ENCODE measurements at places on chromosomes 11 and 22. TPM values are rescaled to one million over a fixed set of nuclear protein-coding genes. Genes with fewer than 3 reads are reported as not detected.
A peak's percentile ranks its signal among the peaks of the same experiment; 100 is the strongest.

Gene LRRC75B
- 26.6 TPM for polyA plus RNA-seq

Gene CST6
- 7.6 TPM for polyA plus RNA-seq

Gene NXPE4
- not detected for polyA plus RNA-seq

Gene OR56A1
- 0.20 TPM for polyA plus RNA-seq

Gene OR2D2
- polyA plus RNA-seq = 0.08 TPM

DNA sequence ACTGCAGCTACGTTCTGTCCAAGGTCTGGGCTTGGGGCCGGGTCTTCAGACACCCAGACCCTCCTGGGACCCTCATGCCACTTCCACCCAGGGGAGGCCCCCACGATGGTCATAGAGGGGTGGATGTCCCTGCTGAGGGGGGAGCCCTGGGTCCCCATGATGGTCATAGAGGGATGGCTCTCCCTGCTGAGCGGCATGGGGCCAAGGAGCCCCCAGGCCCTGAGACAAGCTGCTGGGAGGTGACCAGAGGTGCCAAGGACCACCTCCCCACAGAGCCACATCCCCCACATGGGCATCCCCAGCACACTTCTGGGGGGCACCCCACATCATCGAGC lies 7.2 kb downstream of the MUC5B start:
- H3K4me1 ChIP-seq = no peaks in the 10 kb centered on the region
- no peaks in the 10 kb centered on the region for H3K27me3 ChIP-seq
- peak; percentile 36 for DNase-seq
- no peak overlapping the region for H3K4me3 ChIP-seq
- no peak overlapping the region for H3K27ac ChIP-seq

GRCh38 chr11:73141031-73141308 lies 1.1 kb downstream of the FCHSD2 start:
- H3K4me3 ChIP-seq = peak overlapping the region; percentile 75
- no peak for DNase-seq
- no peaks in the 10 kb centered on the region for H3K36me3 ChIP-seq
- H3K27ac ChIP-seq = no peak overlapping the region

- H3K27ac ChIP-seq = no peak overlapping the region
- H3K4me3 ChIP-seq = no peak overlapping the region
- H3K4me1 ChIP-seq = no peaks in the 10 kb centered on the region
- no peaks in the 10 kb centered on the region for H3K27me3 ChIP-seq
- no peaks in the 10 kb centered on the region for H3K36me3 ChIP-seq
These were observed 13.5 kb downstream of the MS4A6A start for GRCh38 chr11:60169264-60169915.

GRCh38 chr22:48320683-48321451 lies 1506.8 kb downstream of the BRD1 start:
- no peak overlapping the region for H3K27ac ChIP-seq
- DNase-seq = no peak
- H3K4me3 ChIP-seq = no peak overlapping the region
- H3K4me1 ChIP-seq = peaks cover 4% of the 10 kb centered on the region

GRCh38 chr11:15764326-15764725 lies 592.0 kb downstream of the SOX6 start:
- no peaks in the 10 kb centered on the region for H3K27me3 ChIP-seq
- H3K36me3 ChIP-seq = no peaks in the 10 kb centered on the region
- no peak overlapping the region for H3K4me3 ChIP-seq
- H3K27ac ChIP-seq = no peak overlapping the region
- peaks cover 3% of the 10 kb centered on the region for H3K4me1 ChIP-seq

GRCh38 chr11:71325418-71326327 lies 73.3 kb upstream of the SHANK2 start:
- H3K4me1 ChIP-seq = no peaks in the 10 kb centered on the region
- DNase-seq = no peak
- H3K36me3 ChIP-seq = no peaks in the 10 kb centered on the region
- H3K27ac ChIP-seq = no peak overlapping the region

GRCh38 chr11:86914865-86915519 lies 40.2 kb downstream of the FZD4 start:
- H3K36me3 ChIP-seq = no peaks in the 10 kb centered on the region
- H3K27me3 ChIP-seq = no peaks in the 10 kb centered on the region
- no peak overlapping the region for H3K4me3 ChIP-seq
- H3K4me1 ChIP-seq = no peaks in the 10 kb centered on the region
- DNase-seq = no peak

- H3K36me3 ChIP-seq = no peaks in the 10 kb centered on the region
- DNase-seq = no peak
- no peaks in the 10 kb centered on the region for H3K27me3 ChIP-seq
- no peak overlapping the region for H3K4me3 ChIP-seq
- H3K27ac ChIP-seq = no peak overlapping the region
- no peaks in the 10 kb centered on the region for H3K4me1 ChIP-seq
These were observed 290.0 kb upstream of the LARGE1 start for GRCh38 chr22:34210301-34210700.

DNA sequence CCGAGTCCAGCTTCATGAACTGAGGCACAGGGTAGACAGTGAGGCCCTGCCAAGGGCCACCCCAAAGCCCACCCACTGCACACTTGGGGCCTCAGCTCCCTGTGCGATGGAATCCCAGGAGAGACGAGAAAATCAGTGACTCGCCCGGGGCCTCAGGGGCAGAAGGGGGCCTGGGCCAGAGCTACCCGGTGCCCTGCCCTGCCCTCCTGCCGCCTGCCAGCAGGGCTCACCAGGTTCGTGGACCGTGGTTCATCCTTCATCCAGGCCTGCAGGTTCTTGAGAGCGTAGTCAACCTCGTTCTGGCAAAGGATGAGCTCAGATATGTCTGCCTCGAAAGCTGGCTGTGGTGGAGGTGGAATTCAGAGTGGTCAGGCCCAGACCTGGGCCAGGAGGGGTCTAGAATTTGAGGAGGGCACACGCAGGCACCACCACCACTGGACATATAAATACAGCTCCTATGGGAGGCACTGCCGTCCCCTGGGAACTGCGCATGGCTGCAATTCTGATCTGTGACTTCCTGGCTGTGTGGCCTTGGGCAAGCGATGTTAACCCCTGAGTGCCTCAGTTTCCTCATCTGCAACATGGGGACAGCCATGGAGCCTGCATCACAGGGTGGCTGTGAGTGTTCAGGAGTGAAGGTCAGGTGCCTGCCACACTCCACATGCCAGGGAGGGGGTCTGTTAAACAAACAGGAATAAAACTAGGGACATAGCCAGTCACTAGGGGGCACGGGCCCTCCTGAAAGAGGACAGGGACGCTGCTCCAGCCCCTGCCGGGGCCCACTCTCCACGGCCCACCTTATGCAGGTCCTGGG lies 7.5 kb downstream of the ALDH3B2 start:
- H3K27me3 ChIP-seq = no peaks in the 10 kb centered on the region
- H3K4me3 ChIP-seq = no peak overlapping the region
- H3K27ac ChIP-seq = no peak overlapping the region
- H3K36me3 ChIP-seq = no peaks in the 10 kb centered on the region

DNA sequence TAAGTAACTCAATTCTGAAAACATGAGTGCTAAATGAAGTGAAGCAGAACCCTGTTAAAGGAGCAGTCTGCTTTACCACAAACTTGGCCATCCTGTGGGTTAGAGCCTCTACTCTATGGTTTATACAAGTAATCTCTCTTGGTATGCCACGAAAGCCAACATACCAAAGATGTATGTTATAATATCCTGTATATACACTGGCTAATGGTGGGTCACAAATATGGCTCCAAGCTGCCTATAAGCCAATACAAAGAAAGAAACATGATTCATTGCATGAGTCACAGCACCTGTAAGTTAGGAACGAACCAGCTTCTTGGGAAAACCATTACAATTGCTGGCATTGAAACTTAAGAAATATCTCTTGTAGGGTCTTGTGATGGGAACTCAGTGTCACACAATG lies 16.1 kb downstream of the XRRA1 start:
- no peaks in the 10 kb centered on the region for H3K4me1 ChIP-seq
- H3K36me3 ChIP-seq = no peaks in the 10 kb centered on the region

All from H1 (cell line).